ENCODE measurements at places on chromosomes 2 and 18.

DNA sequence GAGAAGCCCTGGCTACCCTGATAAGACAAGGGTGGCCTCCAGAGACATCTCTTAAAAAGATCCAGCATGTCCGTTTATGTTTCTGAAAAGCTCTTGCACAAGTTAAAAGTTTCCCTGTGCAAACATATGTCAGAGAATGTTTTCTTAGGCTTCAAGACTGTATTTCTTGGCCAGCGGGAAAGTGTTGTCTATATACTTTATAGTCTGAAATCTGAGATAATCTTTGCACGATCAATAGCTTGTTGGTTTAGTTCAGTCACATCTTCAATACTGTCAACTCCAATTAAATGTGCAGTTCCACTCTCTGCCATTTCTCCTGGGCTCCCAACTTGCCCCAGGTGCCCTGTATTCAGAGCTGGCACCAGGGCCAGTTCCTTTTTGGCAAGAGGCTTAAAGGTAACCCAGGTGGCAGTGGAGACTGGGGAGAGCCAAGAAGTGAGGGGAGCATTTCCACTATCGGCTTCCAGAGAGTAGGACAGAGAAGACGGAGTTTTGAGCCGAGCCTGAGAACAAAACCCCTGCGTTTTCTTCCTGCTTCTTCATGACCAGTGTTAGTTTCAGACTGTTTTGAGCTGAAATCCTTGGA, 64.4 kb downstream of the ACOXL start:
- DNase-seq = no peak

DNA sequence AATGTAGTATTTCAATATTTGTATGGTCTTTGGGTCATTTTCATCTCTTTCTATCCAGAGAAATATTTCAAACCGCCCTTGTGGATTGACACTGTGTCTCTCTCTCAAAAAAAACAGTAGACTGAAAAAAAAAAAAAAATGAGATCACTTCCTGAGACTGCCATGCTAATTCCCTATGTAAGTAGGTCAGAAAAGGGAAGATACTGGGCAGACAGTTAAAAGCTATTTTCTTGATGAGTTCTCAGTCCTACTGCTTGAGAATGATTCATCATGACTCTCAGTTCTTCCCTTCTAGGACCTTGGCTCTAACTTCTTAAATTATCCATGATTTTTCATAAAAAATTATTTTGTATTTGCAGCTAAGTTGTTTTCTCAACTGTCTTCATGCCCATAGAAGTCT, 672.3 kb upstream of the REG3G start:
- no peak for DNase-seq

DNA sequence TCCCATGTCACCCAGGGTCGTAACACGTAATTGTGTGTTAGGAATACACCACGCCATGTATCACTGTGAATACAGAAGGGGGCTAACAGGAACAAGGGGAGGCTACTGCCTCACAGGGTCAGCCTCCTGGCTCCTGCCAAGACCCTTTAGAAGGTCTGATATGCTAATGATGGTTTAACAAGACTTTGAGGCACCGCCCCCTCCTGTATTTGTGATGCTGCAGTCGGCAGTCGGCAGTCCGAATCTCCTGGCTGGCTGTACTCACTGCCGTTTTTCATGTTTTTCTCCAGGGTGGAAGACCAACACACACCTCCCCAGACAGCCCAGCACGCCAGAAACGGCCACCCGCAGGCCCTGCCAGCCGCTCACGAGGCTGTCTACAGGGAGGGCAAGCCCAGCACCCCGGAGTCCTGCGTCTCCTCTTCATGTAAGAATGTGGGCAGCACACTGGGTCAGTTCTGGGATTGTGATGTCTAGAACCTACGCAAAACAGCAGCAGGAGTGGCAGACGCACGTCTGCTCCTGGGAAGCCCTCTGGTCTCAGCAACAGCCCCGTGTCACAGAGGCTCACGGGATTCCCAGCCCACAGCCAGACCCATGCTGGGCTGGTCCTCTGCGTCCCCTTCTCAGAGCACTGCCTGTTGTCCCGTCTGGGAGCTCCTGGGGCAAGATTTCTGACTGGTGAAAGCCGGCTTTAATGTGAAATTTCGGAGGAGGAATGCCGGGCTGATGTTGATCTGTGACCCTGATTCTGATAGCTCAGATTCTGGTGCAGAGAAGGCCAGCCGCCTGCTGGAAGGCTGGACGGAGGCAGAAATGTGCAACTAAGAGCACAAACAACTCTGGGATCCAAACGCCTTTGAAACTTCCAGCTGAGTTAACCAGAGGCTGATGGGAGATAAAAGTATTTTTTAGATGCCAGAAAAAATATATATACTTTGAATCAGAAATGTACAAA, 39.7 kb upstream of the B3GNT7 start:
- DNase-seq = no peak

- DNase-seq = peak; percentile 10
Measured at GRCh38 chr2:151189125-151189524, 72.5 kb downstream of the RBM43 start.

- DNase-seq = no peak
Measured at GRCh38 chr2:46902465-46902864, 13.1 kb downstream of the MCFD2 start.

DNA sequence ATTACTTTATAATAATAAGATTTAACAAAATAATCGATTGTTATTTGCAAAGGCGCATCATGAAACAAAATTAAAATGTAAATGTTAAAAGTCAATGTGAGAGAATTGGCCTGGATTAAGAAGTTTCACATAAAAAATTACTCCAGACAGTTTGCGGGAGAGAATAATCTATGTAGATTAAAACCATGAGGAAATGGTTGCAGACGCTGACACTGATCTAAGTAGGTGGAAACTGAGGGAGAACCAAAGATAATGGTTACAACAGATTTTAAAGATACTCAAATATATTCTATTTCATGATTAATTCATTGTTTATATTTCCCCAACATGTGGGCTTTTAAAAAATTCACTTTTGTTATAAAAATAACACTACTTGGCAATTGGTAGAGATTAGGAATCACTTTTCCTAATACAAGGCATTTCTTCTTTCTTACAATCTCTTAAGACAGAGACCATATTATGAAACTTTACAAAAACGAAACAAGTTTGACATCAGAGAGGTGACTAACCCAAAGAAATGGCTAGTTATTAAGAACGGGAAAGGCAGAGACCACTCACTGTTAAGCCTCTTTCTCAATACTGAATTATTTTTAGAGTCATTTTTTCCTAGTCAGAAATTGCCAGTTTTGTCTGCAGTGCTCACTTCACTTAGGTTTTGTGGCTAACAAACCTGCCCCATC, 1.6 kb downstream of the KANSL1L start:
- no peak for DNase-seq

- no peak for DNase-seq
Measured at GRCh38 chr18:36354989-36355388, 57.5 kb downstream of the FHOD3 start.

GRCh38 chr18:74994502-74995418, 214.2 kb downstream of the PTGR3 start:
- no peak for DNase-seq

- no peak for DNase-seq
Measured at GRCh38 chr2:24768601-24769000, 24.6 kb downstream of the PTRHD1 start.

GRCh38 chr2:109724533-109725460, 69.3 kb upstream of the RGPD5 start:
- DNase-seq = no peak

DNA sequence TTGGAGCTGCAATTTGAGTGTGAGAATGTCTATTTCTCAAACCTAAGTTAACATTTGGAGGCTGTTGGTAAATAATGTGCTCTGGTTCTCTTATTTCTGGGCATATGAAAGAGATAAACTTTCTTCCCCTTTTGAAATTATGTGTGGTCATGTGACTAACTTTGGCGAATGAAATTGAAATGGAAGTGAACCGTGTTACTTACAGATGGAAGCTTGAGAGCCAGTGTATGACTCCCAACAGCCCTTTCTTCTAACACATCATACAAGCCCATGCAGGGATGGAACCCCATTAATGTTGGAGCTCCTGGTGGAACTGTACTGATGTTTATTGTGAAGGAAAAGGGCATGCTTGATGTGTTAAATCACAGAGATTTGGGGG, 725.8 kb downstream of the TSN start:
- no peak for DNase-seq

- no peak for DNase-seq
Measured at GRCh38 chr2:97844311-97844859, 131.0 kb downstream of the ZAP70 start.

DNA sequence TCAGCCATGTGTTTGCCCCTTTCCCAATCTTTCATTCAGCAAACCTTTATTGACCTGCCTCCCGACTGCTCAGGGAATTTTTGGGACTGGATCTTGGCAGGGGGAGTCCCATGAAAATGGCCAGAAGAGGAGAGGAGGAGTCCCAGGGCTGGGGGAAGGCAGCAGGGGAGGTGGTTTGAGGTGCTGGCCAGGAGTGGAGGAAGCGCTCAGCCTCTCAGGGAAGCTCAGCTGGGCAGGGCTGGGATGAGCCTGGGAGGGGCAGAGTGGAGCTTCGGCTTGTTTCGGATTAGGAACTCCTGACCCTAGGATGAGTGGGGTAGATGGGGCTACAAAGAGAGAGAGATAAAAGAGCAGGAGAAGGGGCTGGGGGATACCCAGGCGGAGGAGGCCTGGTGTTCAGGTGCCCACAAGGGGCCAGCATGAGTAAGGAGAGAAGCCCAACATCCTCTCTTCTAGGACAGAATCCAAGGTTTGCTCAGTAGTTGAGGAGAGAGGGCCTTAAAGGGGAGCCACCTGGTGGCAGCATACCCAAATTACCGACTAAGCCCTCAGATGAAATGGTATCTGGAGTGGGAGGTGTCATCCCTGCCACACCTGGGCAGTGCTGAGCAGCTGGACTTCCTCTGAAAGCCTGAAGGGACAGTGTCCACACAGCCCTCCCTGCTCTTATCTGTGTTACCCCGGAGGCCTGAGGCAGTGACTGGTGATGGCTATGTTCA, 91.1 kb downstream of the INHBB start:
- no peak for DNase-seq
